ENCODE measurements at places on chromosomes 2 and 18.

DNA sequence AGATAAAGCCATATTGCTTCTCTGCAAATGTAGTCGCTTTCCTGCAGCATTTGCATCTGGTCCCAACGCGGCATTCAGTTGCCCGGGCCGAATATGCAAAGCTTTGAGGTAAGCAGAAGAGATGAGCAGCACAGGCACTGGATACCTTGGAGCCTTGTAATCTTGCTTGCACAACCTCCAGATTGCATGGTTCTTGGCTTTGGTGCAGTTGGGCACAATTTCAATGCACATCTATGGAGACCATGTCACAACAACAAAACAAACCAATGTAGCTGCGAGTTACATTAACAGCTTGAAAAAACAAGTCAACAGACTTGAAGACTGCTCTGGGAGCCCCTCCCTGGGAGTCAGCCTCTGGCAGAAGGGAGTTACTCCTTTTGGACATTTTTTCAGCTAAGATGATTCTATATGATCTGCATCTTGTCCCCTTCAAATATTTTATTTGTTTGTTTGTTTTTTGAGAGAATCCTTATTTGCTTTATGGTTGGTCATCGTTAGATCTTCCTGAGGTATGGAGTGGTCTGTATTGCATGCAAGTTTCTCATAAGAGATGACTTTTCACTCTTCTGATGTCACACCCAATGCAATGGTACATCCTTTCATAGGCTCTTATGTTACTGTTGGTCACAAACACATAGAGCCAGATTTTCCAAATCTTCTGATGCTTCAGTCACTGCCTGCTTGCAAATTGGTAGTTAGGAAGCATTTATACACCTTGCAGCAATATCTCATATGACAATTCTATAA is 113.5 kb downstream of the EFEMP1 start:
- DNase-seq: no peak

DNA sequence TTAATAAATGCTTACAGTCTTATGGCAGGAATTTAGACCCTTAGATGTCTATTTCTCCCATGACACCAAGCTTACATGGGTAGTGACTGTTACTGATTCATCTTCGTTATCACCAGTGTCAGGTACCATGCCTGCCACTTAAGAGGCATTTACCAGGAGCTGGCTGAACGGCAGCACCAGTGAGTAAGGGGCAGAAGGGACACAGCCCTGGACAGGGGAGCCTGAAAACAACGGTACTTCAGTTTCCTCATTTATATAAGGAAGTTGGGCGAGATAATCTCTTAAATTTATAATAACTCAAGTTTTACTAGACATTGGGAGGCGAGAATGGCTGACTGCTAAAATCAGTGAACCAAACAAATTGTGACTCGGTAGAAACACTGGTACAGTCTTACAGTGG is 1.2 kb downstream of the COA5 start:
- DNase-seq: no peak

DNA sequence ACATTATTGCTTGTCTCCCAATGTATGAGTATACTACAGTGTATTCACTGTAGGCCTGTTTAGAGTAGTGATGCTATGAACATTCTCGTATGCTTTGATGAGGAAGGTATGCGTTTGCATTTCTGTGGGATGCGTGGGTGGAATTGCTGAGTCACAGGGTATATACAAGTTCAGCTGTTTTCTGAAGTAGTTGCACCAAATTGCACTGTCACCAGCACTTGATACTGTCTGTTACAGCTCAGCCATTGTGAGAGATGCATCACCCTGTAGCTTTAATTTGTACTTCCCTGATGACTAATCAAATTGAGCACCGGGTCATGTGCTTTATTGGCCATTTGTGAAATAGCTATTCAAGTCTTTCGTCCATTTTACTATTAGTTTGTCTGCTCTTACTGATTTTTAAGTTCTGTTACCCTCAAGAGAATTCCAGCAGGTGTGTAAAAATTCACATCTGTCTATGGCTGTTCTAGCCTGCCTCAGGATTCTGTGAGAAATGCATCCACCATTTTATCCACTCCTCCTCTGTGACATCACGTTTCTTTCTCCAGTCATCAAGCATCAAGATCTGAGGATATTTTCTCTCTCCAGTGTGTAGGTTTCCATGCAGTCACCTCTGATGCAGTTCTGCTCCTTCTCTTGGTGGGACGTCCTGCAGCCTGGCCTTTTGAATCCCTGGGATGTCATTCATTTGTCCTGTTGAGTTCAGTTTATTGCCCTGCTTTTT is 72.5 kb downstream of the DGKD start:
- no peak for DNase-seq

- DNase-seq: no peak
Measured at GRCh38 chr2:62144689-62145477, 51.0 kb upstream of the B3GNT2 start.

GRCh38 chr18:28150925-28151324 is 26.0 kb downstream of the CDH2 start:
- no peak for DNase-seq

All from natural killer cell (primary cell).